NCI-H1048 (cell line): ENCODE measurements at places on chromosomes 16 and 17.

DNA sequence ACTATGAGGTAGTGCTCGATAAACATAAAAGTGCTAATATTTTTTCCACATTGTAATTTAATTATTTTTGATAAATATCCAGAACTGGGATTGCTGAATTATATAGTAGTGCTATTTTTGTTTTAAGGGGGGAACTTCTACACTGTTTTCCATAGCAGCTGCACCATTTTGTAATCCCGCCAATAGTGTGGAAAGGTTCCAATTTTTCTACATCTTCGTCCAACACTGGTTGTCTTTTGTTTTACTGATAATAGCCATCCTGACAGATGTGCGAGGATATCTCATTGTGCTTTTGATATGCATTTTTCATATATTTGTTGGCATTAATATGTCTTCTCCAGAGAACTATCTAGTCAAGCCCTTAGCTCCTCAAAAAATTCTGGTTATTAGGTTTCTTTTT lies 259.6 kb upstream of the KCNJ16 start:
- DNase-seq, result no peak

DNA sequence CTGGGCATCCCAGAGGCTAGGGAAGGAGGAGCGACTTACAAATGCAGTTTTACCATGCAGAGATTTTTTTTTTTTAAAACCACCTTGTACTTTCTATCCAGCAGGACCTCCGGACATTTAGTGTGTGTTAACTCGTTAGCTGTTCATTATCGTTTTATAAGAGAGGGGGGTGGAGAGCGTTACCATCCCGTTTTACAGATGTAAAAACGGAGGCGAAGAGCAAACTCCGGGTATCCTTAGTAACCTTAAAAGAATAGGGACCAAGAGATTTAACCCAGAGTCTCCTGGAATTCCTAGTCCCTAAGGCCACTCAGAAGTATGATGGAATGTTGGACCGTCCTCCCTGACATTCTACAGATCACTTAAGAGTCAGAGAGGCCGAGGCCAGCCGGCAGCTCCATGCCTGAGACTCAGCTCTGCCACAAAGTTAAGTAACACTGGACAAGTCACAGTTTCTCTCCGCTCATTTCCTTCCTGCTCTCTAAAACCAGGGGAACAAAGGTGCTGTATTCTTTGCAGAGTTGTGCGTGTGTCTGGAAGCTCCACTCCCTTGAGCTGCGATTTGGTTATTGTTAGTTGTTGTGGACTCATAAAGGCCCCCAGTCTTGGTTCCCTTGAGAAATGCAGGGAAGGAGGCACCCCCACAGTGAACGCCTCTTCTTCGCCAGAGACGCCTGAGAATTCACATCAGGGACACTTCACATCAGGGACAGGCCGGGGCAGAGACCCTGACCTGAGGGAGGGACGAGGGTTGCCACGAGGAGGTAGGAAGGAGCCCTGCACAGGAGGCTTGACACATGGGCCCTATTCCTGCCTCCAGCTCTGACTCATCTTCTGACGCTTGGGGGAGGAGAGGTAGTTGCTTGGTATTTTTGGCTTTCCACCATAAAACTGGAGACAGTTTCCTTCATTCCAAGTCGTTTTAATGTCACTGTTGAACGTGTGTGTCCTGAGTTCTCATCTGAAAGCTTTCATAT lies 1.2 kb downstream of the DUSP14 start:
- DNase-seq, result no peak

DNA sequence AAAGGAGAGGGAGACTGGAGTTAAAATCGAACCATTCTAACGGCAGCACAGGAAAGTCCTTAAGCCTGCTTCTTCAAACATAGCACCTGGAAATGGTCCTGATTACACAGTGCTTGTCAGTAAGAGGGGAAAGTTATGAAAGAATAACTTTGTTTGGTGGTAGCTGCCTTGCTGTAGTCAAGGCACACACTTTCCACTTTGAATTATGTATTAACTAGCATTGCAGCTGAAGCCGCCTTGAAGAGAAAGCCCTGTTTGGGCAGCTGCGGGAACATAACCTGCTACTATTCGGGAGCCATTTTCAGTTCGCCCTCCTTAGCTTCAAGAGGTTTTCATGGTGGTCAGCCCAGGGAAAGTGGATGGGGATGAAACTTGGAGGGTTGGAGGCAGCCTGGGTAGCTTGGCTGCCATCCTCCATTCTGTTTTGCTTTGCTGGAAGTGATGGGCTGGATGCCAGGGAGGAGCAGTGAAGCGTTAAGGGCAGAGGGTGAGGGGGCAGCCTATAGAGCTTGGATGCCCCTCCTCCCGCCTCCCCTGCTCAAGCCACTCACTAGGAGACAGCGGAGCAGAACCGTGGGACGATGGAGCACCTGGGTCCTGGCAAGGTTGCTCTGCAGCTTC lies 5.3 kb upstream of the HAS3 start:
- DNase-seq, result no peak

DNA sequence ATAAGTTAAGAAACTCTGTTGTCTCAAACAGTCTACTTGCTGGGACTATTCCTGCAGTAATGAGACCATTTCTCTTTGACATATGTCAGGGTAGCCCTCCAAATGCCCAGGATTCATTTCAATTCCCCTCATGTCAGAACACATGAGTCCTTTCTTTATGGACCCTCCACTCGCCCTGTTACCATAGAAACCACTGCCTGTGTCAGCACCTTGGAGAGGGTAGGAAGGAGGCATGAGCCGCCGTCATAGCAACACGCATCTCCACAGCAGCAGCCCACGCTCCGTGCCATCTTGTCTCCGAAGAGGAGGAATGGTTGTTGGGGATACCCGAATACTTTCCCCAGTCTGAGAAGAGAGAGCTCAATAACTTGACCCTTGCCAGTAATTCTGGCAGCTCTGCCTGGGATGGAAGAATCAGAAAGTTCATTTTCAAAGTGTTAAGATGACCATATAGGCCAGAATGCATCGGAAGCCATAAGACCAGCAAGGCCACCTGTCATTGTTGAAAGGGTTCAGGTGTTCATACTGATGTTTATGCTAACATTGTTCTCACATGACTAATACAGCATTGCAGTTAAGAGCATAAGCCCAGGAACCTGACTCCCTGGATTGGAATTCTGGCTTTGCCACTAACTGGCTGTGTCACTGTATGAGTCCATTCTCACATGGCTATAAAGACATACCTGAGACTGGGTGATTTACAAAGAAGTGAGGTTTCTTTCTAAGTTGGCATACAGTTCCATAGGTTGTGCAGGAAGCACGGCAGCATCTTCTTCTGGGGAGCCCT lies 141.3 kb downstream of the ABCC12 start:
- DNase-seq, result no peak

GRCh38 chr17:76014100-76014924 lies 12.8 kb downstream of the EVPL start:
- DNase-seq, result peak; percentile 37

DNA sequence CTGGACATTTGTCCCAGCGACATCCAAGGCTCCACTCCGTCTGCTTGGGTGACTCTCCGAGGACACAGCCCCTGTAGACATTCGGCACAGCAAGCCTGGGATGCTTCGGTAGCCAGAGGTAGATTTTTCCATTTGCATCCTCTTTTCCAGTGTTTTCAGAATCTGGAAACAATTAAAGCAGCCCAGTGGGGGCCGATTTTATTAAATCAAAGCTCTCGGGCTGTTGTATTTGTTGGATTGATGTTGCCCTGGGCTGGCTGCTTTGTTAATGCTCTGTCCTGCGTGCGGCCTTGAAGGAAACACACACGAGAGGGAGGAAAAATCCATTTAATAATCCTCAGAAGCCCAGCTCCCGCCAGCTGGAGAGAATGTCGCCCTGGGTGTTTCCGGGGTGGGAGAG lies 158.1 kb upstream of the CIBAR2 start:
- no peak for DNase-seq

- DNase-seq, result no peak
These were observed 218.7 kb downstream of the RPTOR start for GRCh38 chr17:80763293-80763867.

DNA sequence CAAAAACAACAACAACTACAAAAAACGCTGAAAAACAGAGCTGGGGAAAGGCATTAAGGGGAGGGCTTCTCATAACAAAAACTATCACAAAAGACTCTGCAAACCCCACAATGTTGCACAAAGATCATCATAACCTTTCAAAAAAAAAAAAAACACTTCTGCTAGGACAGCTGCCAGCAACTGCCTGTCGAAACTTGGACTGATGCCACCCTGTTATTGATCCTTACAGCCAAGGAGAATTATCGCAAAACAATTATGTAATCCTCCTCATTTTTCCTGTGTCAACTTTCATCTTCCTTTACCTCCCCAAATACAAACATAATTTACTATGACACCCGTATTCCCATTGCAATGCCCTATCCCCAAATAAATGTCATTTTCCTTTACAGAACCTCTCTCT lies 9.3 kb downstream of the CCDC40 start:
- DNase-seq, result no peak

GRCh38 chr17:62892870-62893338 lies 73.1 kb upstream of the TANC2 start:
- no peak for DNase-seq

DNA sequence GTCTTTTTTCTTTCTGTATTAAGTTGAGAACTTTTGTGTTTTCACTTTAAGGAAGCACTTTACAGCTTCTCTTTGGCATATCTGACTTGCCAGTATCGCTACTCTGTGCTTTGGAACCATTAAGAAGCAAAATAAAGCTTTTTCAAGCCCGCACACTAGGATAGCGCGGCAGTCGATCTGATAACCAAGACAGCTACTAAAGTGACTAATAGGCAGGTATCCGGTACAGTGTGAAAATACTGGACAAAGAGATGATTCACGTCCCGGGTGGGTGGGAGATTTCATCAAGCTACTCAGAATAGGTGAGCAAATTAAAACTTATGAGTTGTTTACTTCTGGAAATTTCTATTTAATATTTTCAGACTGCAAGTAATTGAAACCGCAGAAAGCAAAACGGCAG lies 53.8 kb downstream of the SHISA6 start:
- DNase-seq, result no peak

GRCh38 chr16:2698965-2699750 lies 16.8 kb downstream of the KCTD5 start:
- no peak for DNase-seq

DNA sequence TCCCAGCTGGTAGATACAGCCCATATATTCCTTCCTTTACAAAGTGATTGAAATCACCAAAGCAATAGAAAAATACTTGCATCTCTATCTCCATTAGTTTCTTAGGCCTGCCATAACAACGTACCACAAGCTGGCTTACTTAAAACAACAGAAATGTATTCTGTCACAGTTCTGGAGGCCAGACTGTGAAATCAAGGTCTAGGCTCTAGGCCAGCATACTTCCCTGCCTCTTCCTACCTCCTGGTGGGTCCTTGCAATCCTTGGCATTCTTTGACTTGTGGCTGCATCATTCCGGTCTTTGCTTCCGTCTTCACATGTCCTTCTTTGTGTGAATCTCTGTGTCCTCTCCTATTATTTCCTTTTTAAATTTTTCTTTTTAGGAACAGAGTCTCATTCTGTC lies 62.5 kb downstream of the ERCC4 start:
- no peak for DNase-seq

DNA sequence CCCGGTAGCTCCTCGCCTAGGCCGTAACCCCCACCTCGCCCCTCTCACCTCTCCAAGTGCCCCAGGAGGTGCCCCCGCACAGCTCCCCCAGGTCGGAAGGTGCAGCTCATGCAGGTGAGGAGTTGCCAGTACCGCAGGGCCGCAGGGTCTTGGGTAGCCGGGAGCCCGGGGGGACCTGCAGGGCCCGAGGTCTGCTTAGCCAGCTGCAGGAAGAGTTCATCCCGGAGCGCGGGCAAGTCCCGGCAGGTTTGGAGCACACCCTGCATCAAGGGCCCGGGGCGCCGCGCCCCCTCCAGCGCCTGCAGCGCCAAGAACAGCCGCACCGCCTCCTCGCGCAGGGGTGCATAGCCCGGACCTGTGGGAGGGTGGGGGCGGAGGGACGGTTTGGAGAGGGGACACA lies 4.8 kb downstream of the PLEKHH3 start:
- DNase-seq, result no peak

- DNase-seq, result no peak
These were observed 132.3 kb upstream of the RPL38 start for GRCh38 chr17:74070998-74071679.

GRCh38 chr17:83196973-83197880 lies 117.8 kb downstream of the METRNL start:
- no peak for DNase-seq

GRCh38 chr16:55734665-55735064 lies 78.9 kb downstream of the SLC6A2 start:
- no peak for DNase-seq

- DNase-seq, result no peak
These were observed 20.6 kb upstream of the PIK3R6 start for GRCh38 chr17:8887834-8888703.
